Melanocyte of skin (primary cell): ENCODE measurements at places on chromosomes 5 and 9. TPM values are rescaled to one million over a fixed set of nuclear protein-coding genes. Genes with fewer than 3 reads are reported as not detected.

Gene SPATA31C1
- not detected in 2 replicates for total RNA-seq

Gene SLC45A2
- 114 and 341 TPM in 2 replicates for total RNA-seq

Gene CARTPT
- total RNA-seq, result not detected in 2 replicates

Gene ANKRD18A
- total RNA-seq, result not detected in 2 replicates

Gene DMGDH
- total RNA-seq, result 2.1 and 2.2 TPM in 2 replicates

Gene SPATA6L
- total RNA-seq, result under 0.01 and 0.46 TPM in 2 replicates

Gene TMEM252
- not detected in 2 replicates for total RNA-seq

Gene CCDC183
- 0.67 TPM in 1 of 2 replicates, not detected in the other for total RNA-seq

Gene CYLC2
- not detected in 2 replicates for total RNA-seq

Gene ORM1
- total RNA-seq, result not detected in 2 replicates

Gene SCGB3A1
- total RNA-seq, result not detected in 2 replicates

Gene ALDH1A1
- total RNA-seq, result 18.2 and 33.1 TPM in 2 replicates

Gene SHISAL2B
- total RNA-seq, result not detected in 2 replicates

Gene NUTM2F
- not detected in 2 replicates for total RNA-seq

Gene STX17
- 31.3 and 35.0 TPM in 2 replicates for total RNA-seq

Gene PCDHB16
- total RNA-seq, result 0.36 TPM in 1 of 2 replicates, not detected in the other
